ENCODE measurements at places on chromosomes 2 and 18. TPM values are rescaled to one million over a fixed set of nuclear protein-coding genes. Genes with fewer than 3 reads are reported as not detected.

DNA sequence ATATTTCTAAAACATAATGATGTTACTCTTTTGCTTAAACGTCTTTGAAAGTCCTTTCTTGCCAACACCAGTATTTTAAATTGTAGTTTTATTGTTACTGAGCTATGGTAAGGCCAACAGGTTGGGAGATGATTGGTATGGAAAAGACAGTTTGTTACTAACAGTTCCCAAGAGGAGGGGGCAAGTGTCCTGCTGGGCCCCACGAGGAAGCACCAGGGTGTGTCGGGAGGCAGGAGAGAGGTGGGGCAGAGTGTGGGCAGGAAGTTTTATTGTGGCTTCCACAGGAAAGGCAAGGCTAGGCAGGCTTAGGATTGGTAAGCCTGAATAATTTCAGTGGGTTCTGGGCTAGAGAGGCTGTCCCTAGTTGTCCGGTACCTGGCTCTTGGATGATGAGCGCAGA lies 134.3 kb downstream of the SOCS6 start:
- DNase-seq: no peak

The IL1F10 gene
- not detected for total RNA-seq

DNA sequence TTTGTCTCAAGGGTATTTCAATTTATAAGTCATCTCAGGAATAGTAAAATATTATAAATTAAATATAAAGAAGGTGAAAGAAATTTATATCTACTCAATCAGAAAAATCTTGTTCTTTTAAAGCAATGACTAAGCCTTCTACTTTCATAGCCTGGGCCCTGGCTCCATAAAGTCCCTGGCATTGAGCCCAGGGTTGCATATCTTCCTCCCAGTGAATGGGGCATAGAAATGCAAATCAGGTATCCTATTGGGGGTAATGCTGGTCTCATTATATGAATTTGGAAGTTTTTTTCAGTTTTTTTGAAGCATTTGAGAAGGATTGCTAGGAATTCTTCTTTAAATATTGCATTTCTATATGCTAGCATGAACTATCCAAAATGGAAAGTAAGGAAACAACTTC lies 73.9 kb upstream of the MC2R start:
- no peak for DNase-seq

DNA sequence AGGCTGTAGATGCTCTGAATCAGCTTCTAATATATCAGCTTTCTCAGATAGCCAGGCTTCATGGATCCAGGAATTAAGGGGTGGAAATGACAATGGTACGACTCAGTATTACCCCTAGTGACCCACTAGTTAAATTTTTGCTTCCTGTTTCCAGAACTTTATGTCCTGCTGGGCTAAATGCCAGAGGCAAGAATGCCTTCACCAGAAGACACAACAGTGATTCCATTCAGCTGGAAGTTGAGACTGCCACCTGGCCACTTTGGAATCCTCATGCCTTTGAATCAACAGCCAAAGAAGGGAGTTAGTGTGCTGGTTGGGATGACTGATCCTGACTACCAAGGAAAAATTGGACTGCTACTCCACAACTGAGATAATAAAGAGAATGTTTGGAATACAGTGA lies 239.1 kb downstream of the ASXL3 start:
- DNase-seq: no peak

- DNase-seq: no peak
Observed at GRCh38 chr2:235938611-235939010, 229.6 kb downstream of the GBX2 start.
